ENCODE measurements at places on chromosomes 6 and 20. TPM values are rescaled to one million over a fixed set of nuclear protein-coding genes. Genes with fewer than 3 reads are reported as not detected.

DNA sequence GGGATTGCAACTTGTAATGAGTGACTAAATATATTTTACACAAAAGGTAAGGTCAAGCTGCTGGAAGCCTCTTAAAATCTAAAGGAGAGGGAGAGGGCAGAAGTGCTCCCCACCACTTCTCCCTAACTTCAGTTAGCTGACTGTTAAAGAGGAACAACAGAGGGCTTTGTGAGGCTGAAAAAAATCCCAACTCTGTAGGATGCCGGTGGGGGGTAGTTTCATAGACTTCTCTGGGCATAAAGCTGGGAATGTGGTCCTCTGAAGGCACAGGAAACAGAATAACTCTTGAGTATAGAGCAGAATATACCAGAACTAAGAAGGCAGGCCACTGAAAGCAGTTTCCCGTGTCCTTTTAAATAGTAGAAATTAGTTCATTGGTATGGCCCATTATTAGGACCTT, 71.6 kb downstream of the KIF6 start:
- no peak for DNase-seq

GRCh38 chr6:105880030-105880492, 206.1 kb upstream of the PRDM1 start:
- no peak for DNase-seq

- DNase-seq = no peak
Measured at GRCh38 chr20:13261460-13262301, 40.6 kb downstream of the ISM1 start.

DNA sequence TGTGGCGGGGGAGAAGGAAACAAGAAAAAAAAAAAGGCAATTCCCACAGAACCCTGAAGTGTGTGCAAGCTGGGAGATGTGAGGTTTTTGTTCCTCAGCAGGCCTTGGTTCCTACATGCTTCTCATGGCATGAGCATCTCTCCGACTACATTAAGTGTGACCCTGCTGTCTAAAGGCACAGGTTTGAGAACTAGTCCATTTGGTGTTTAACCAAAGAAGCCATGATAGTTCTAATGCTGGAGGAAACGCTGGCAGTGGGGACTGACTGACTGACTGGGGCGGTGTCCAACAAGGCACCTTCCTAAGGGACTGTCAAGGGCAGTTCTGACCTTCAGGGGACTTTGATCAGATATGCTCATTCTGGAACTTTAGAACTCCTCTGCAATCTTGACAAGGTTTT, 3.8 kb downstream of the TXNDC5 start:
- no peak for DNase-seq

DNA sequence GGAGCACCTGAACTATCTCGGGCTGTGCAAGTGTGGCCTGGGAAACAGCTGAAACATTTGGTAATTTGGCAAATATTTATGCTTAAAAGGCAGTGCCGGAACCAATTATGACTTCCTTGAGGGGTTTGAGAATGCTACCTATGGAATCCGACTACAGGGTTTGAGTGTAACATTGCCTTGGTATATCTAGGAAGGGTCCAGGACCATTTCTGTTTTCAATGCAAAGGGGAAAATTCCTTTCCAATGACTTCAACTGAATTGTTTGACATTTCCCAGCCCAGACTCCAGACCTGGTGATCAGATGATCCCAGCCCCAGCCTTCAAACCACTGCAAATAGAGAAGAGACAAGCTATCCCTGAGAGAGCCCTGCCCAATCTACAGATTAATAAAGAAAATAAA, 4.6 kb upstream of the PPP1R3G start:
- DNase-seq = no peak

- DNase-seq = no peak
Measured at GRCh38 chr20:52500157-52500556, 308.6 kb upstream of the ZFP64 start.

- no peak for DNase-seq
Measured at GRCh38 chr20:56537997-56538396, 5.0 kb downstream of the FAM209B start.

DNA sequence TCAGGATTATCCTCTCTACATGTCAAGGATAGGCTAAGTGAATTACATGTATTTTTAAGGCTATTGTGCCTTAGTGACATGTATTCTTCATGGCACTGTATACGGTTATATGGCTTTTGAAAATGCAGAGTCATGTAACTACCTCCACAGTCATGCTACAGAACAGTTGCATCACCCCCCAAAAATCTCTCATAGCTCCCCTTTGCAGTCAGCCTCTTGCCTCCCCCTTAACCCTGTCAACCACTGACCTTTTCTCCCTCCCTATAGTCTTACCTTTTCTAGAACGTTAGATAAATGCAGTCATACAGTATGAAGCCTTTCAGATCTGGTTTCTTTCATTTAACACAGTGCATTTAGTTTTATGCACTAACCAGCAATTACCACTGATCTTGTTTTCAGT, 10.3 kb upstream of the RNF24 start:
- DNase-seq = no peak

DNA sequence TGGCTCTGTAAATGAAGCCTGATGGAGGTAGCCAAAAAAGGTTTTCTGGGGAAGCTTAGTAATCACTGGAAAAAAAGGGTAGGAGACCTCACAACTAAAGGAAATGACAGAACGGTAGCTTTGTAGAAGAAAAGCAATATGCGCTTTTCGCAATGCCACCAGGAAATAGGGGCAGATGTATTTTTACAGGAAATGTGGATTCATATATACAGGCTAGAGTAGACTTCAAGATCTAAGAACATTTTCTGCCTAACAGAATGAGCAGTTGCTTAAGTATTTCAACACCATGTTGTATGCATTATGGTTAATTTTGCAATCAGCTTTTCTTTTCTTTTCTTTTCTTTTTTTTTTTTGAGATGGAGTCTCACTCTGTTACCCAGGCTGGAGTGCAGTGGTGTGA, 219.6 kb downstream of the CD83 start:
- DNase-seq = no peak

Gene GABRR1
- not detected for total RNA-seq

Measured in pulmonary artery endothelial cell (primary cell).